ENCODE measurements at places on chromosomes 7 and 10. TPM values are rescaled to one million over a fixed set of nuclear protein-coding genes. Genes with fewer than 3 reads are reported as not detected.

TAS2R4 gene
- 0.61 TPM for total RNA-seq

DDC gene
- not detected for total RNA-seq

CALML3 gene
- 0.12 TPM for total RNA-seq

CEP55 gene
- total RNA-seq = 4.9 TPM

VIPR2 gene
- not detected for total RNA-seq

All from hair follicle dermal papilla cell (primary cell).